ENCODE measurements at places on chromosomes 7 and 10.

DNA sequence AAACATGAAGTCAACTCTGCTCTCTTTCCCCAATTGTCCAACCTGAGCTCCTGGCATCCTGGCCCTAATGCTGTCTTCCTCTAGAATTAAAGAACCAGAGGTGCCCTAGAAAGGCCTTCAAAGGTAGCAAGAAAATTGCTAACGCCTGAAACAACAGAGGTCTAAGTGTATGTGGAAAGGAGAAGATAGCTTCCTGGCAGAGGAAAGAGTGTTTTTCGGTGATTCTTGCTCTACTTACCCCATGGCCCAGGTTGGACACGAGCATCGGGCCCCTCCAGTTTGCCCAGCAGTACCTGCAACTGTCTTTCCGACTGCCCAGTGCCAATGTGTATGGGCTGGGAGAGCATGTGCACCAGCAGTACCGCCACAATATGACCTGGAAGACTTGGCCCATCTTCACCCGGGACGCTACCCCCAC, 22.2 kb downstream of the MGAM2 start:
- DNase-seq = no peak

- no peak for DNase-seq
These were observed 24.6 kb upstream of the EIF4H start for GRCh38 chr7:74149603-74150002.

GRCh38 chr10:100659361-100660098, 85.9 kb upstream of the PAX2 start:
- no peak for DNase-seq

DNA sequence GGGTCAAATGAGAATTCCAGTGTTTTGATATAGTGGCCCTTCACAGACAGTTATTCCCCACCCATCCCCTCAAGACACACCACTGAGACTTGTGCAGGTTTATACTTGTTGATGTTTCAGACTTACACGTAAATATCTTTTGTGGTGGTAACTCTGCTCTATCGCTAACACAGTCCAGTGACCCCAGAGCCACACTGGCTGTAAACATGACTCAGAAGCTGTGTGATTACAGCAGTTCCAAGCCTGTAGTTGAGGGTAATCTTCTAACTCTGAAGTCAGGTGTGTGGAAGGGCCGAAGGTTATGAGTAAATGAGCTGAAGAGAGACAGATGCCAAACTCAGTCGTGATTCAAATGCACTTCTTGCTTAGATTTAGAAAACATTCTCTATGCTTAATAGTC, 19.4 kb downstream of the NOBOX start:
- no peak for DNase-seq

GRCh38 chr10:97914171-97914836, 64.7 kb downstream of the GOLGA7B start:
- no peak for DNase-seq

DNA sequence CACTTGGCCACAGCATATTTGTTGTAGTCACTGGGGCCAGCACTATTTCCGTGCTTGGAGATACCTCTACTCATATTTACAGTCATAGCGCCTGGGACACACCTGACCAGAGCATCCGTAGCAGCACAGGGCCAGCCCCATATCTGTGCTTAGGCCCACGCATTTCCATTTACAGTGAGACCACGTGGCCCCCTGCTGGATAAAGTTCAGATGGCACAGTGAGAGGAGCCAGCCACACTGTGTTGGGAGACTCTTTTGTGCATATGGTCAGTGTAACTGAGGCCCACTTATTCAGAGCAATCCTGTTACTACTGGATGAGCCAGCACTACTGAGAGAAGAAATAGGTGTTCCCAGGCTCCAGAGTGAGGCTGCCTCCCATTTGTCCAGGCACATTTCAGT, 455.3 kb downstream of the REEP3 start:
- no peak for DNase-seq

DNA sequence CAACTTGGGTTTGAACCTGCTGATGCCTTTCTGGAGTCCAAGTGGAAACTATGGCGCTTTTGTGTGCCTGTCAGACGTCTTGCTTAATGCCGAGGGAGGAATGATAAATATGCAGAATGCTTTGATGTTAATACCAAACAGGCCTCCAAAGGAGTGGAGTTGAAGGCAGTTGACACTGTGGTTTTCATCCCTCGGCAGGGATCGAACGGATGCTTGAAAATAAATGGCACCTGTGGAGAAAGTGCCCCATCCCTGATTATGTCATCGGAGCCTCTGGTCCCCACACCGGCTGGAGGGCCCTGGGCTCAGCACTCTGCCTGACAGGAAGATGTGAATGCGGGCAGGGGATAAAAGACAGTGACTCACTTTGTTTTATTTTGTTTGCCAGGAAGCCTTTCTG, 148.7 kb upstream of the GPR26 start:
- no peak for DNase-seq

DNA sequence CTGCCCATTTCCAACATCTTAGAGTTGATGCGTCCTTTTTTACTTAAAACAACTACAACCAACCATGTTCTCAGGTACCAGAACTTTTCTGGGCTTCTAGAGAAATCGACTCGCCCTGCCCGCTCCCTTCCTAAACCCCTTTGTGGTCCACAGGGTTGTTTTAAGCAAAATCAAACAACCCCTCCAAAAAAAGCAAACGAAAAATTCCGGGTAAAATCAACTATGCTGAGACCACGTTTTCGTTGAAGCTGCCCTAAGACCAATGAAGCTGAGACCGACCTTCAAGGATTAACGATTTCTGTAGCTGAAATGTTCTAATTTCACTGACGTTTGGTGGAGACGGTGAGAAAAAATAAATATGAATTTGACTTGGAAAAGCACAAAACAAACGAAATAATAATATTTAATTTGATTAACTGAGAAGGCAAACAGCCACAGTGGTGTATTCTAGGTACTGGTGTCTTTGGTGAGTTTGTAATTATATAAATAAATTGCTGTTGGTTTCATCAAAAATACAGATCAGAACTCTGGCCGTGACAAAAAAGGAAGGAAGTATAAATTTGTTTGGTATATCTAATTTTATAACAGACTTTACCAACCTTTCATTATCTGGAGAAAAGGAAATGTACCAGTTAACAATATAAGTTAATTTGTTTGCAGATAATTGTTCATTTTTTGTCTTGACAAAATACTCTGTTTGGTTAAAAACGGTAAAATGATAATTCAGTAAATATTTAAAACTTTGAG, 4.7 kb upstream of the IGF2BP3 start:
- no peak for DNase-seq

- no peak for DNase-seq
These were observed 145.0 kb downstream of the PTPN20 start for GRCh38 chr10:47056247-47056510.

DNA sequence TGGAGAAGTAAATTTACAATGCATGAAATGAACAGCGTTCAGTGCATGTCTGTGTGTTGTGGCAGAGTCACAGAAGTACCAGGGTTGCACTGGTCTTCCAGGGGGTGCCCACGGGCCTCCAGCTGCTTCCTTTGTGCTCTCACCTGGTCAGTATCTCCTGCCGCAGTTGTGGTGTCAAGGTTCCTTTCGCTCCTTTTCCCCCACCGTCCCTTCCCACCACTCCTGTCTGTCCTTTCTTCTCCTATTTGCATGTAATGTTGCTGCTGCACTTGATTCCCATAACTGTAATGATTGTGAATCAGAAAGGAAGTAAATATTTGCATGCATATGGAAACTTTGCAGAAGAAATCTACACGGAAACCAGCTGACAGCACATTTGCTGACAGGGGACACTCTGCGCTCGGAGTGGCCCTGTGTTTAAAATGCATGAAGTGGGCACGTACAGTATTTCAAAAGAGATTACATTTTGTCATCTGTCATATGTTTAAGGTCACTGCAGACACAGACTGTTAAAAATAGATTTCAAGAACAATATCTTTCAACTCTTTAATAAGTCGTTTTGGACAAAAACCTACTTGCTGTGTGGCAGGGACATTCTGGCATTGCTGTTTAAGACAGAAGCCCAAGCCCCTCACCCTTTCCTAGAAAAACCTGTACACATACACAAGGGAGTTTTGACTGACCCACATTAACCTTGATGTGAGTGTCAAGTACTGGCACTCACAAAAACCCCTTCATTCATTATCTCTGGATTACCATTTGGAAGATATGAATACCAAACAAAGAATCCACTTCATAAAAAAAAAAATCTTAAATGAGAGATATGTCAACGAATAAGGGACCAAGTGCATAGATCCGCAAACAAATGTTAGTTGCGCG, 336.7 kb upstream of the KLF6 start:
- no peak for DNase-seq

DNA sequence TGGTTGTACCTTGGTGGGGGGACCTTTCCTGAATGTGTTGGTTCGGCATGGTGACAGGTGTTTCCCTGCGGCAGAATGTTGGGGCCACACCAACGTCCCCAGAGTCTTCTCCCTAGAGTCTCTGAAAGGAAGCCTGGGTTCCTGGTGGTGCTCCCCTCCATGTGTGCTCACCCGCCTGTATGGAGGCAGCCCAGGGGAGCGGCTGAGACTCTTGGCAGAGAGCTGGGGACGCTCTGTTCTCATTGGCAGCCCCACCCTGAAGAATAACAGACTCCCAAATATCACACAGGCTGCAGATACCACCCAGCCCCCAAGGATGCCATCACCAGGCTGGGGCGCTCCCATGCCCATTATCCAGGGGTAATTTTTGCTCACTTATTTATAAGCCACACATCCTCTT, 34.8 kb downstream of the CHST12 start:
- no peak for DNase-seq

DNA sequence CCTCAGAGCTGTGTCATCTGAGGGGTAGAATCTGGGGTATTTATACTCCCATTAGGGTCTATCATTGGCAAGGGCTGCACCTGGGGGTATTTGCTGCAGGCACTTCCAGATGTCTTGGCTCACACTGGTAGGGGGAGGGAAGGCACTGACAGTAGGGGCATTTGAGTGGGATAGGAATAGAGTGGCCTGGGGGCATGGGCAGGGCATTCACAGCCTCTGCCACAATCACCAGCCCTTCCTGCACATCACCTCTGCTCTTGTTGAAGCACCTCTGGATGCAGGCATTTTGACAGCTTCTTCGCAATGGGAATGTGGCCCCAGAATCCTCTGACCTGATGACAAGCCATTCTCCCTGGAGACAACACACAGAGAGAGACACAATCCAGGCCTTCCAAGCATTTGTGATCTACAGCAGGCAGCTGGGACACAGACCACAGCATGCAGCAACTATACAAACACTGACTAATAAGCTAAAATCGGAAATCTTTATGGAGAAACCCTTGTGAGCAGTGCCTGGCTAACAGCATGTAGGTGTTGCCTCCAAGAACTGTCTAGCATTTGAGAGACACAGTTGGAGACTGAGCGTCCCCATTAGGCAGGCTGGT, 178.5 kb downstream of the KCNMA1 start:
- DNase-seq = no peak

DNA sequence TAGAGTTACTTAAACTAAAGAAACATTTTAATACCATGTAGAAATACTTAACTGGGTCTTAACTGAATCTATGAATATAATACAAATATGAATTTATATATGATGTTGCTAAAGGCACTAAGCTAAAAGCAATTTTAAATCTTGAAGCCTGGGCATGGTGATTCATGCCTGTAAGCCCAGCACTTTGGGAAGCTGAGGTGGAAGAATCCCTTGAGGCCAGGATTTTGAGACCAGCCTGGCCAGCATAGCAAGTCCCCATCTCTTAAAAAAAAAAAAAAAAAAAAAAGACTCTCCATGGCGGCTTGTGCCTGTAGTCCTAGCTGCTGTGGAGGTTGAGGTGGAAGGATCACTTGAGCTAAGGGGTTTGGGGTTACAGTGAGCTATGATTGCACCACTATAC, 95.3 kb downstream of the CCSER2 start:
- DNase-seq = no peak

DNA sequence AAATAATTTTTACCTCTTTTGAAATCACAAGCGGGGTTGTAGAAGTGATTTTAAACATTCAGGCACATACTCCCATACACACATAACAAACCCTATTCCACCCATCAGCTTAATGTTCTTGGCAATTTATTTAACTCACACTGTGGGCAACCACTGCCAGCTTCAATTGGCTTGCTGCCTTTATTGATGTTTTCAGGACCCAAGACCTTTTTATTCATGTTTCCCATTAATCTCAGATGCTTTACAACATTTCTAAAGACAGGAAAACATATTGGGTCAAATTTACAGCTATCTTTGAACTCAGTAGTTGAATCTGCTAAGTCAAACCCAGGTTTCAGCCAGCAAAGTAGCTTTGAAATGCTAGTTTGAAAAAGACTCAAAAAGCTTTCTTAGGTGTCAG, 72.9 kb upstream of the TEX47 start:
- no peak for DNase-seq

DNA sequence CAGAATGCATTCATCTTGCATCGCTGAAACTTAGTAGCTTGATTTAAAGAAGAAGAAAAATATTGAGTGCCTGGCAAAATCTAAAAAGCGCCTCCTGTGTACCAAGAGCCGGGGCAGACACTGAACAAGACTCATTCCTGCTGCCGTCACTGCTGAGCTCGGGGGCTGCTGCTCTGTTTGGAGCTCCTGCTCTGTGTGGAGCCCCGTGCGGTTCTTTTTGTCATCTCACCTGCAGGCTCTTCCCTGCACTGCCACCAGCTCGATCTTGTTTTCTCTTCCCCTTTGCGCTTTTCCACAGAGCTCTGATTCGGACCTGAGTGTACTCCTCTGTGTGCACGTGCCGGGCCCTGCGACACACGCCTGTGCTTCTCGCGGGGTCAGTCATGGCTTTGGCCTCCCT, 462.1 kb upstream of the DPP6 start:
- DNase-seq = no peak

- no peak for DNase-seq
These were observed 25.9 kb downstream of the TYW1 start for GRCh38 chr7:67022511-67022910.

DNA sequence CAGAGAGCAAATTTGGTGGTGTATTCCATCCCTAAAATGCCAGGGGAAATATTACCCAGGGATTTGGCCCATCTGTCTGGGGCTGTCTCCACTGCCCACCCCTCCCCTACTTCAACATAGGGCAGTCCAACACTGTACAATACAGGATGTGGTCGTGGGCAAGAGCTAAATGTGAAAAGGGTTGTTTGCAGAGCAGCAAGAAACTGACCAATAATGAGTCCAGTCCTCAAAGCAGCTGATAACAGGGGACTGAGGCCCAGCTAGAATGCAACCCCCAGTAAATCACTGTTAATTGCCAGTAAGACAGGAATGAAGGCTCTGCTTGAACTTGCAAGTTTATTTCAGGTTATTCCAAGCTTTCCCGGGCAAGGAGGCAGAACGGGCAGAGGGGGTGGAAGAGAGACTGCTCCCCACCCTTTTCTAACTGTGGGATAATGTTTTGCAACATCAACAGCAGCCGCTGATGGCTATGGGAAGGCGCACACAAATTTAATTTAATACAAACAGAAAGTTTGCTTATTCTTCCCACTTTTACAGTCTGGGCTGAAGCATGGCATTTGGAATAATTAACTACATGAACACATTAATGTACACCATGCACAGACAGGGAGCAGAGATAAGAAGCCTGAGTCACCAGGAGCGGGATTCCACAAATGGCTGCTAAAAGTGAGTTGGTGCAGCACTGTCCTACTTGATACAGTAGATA, 36.8 kb downstream of the AFAP1L2 start:
- no peak for DNase-seq

- DNase-seq = no peak
These were observed 191.5 kb downstream of the PHTF2 start for GRCh38 chr7:77989981-77990566.
